Fibroblast of skin of right quadriceps (primary cell): ENCODE measurements at places on chromosomes 2 and 18.
A peak's percentile ranks its signal among the peaks of the same experiment; 100 is the strongest.

GRCh38 chr2:12352889-12353288 is 363.8 kb upstream of the TRIB2 start:
- no peak for DNase-seq

- no peak for DNase-seq
These were observed 25.7 kb upstream of the NCL start for GRCh38 chr2:231489990-231490389.

- peak; percentile 57 for DNase-seq
These were observed 7.8 kb downstream of the FRZB start for GRCh38 chr2:182858671-182859070.

GRCh38 chr2:207423886-207424285 is 105.9 kb upstream of the CREB1 start:
- DNase-seq, result peak; percentile 95

GRCh38 chr2:122315306-122315705 is 559.9 kb downstream of the TSN start:
- DNase-seq, result no peak

GRCh38 chr2:223005496-223005895 is 46.5 kb upstream of the KCNE4 start:
- DNase-seq, result peak; percentile 52

DNA sequence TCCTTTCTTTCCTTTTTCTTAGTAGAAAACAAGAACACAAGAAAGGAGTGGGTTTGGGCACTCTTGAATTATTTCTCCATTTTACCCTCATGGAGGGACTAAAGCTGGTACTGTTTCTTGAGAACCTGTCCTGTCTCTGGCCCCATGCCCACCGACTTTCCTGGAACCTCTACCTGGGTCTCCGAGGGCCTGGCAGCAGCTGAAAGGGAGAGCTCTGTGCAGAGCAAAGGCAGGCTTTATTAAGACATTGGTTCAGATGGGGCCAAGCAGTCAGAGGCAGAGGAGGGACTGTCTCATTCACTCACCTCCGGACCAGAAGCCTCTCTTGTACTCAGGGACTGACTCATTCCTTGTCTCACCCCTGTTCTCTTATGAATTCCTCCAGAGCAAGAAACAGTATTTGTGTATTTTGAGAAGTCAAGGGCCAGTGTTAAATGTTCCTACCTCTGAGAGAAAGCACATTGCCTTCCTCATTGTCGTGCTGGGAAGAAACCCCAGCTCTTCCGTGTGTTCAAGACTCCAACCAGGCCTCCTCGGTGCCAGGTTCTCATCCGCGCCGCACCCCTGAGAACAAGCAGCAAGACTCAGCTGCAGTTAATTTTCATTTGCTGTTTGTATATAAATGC is 201.9 kb upstream of the NT5C1B start:
- DNase-seq, result peak; percentile 19

DNA sequence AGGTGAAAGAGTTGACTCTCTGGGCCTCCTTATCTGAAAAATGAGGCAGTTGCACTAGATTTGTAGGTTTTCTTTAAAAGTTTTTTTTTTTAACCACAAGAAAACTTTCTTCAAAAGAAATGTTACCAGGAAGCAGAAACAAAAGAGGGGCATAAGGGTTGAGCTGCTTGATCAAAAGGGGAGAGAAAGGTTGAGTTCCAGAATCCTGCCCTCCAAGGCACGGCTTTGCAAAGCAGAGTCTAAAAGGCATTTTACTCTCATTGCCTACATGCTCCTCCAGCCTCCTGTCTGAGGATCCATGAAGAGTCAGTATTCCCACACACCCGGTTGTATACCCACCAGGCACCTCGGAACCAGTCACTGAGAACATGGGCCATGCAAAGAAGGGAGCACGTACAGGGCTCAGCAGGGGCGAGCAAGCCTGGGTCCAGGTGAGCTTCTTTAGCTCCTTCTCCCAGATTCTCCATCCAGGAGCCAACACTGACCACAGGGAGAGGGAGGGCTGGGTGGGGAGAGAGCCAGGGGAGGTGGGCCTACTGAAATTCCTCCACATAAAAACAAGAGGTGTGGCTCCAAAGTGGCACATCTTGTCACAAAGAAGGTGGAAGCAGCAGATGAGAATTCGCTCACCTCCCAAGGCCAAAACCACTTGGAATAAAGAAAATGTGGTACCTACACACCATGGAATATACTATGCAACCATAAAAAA is 116.0 kb upstream of the EPC2 start:
- no peak for DNase-seq

GRCh38 chr18:10401521-10401920 is 52.9 kb upstream of the APCDD1 start:
- peak; percentile 75 for DNase-seq

- no peak for DNase-seq
These were observed 1.4 kb downstream of the ST8SIA5 start for GRCh38 chr18:46755315-46756024.
